ENCODE measurements at places on chromosomes 11 and 22.

DNA sequence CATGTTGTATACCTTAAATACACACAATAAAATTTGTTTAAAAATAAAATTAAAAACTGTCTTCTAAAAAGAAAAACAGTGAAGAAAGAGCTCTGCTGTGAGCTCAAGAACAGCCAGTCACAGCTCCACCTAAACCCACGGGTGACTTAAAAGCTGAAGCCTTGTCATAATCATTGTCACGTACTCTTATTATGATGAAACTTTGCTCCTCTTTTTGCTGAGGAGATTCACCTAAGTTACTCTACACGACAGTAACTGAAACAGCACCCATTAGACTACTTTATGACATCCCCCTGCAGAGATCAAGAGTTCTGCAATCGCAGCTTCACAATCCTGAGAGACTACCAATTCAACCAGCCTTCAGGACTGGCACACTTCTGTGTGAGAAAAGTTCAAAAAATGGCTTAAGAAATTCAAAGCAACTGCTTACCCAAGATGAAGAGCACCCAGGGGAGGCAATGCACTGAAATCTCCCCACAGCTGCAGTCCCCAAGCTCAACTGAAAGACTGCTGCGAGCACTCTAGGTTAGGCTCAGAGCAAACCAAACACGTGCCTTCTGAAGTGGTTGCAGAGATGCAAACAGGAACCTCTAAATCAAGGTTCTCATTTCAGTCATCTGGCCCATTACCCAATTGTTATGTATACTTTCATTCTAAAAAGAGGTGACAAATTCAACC lies at the start of gene JAML:
Gene JAML (minus strand): TSS at position 501 of the 678 bp plus-strand sequence. CDS start 10,145 bp downstream, outside the sequence.
- DNase-seq: no peak

GRCh38 chr11:68016904-68017817 lies 7.0 kb downstream of the ALDH3B1 start:
- DNase-seq: no peak

- no peak for DNase-seq
Measured at GRCh38 chr22:32804531-32805360, 3.2 kb downstream of the TIMP3 start.

GRCh38 chr11:78038697-78039313 lies 15.7 kb upstream of the KCTD14 start:
- no peak for DNase-seq

DNA sequence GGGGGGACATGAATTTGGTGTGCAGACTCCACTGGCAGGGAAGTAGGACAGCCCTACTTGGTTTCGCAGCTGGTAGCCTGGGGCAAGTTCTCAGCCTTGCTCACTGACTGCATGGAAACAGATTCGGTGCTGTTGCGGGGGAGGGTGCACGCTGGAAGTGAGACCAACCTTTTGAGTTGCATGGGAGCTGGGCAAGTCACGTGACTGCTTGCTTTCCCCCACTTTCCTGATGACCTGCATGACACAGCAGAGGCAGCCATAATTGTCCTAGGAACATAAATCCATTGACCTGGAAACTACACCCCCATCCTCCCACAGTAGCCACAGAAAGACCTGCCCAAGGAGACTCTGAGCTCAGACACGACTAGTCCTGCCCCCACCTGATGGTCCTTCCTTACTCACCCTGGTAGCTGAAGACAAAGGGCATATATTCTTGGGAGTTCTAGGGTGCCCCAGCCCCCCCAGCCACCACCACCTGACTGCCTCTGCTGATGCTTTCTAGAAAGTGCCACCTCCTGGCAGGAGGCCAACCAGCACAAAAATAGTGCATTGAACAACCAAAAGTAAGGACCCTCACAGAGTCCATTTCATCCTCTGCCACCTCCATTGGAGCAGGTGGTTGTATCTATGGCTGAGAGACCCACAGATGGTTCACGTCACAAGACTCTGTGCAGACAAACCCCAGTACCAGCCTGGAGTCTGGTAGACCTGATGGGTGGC lies 4.1 kb upstream of the HBG2 start:
- DNase-seq: no peak

- peak; percentile 38 for DNase-seq
Measured at GRCh38 chr11:84497981-84498411, 1129.1 kb downstream of the DLG2 start.

- DNase-seq: no peak
Measured at GRCh38 chr11:69832561-69833413, 13.6 kb upstream of the FGF3 start.

- DNase-seq: no peak
Measured at GRCh38 chr11:14969901-14970323, 2.2 kb downstream of the CALCA start.

DNA sequence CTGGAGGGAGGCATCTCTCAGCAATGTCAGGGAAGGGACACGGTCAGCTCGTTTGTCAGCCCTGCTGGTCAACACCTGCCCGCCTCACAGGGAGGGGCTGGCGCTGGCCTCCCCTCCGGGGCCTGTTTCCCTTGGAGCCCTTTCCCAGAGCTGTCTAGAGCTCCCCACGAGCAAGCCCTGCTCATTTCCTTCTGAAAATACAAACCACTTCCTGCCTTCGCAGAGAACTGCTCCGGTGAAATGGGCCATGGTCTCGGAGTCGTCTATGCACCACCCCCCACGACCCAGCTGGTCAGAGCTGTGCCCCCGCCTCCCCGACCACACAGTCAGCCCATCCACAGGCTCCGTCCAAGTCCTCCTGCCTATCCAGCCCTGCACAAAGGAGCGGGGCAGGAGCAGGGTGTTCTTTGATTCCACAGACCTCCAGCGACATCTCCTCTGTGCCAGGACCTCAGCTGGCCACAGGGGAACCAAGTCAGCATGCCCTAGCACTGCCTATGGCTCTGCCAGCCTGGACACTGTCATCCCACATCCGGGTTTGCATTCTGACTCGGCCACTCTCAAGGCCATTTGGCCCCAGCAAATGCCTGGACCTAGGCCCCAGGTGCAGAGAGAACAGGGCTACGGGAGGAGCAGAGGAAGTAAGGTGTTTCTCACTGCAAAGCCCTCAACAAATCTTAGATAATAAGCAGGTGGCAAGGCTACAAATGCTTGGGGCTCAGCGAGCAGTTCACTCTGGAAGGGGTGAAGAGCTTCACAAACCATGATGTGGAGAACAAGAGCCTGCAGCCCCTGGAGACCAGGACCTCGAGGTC lies 82.1 kb upstream of the WNT11 start:
- DNase-seq: no peak

DNA sequence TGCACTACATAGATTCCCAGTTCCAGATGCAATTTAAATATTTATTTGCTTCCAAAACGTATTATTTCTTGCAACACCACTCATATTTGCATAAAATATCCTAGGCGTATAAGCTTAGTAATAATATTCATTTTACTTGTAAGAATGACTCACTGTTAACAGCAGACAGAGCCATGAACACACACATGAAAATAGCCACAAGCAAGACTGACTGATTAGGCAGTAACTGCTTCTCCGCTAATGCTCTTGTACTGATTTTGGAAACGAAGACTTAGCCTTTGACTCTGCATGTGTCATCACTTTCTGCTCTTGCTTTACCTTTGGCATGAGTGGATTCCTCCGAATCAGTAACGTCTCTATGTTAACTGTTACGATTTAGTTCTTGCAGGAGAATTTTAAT lies 6.0 kb downstream of the OR10Q1 start:
- DNase-seq: no peak

DNA sequence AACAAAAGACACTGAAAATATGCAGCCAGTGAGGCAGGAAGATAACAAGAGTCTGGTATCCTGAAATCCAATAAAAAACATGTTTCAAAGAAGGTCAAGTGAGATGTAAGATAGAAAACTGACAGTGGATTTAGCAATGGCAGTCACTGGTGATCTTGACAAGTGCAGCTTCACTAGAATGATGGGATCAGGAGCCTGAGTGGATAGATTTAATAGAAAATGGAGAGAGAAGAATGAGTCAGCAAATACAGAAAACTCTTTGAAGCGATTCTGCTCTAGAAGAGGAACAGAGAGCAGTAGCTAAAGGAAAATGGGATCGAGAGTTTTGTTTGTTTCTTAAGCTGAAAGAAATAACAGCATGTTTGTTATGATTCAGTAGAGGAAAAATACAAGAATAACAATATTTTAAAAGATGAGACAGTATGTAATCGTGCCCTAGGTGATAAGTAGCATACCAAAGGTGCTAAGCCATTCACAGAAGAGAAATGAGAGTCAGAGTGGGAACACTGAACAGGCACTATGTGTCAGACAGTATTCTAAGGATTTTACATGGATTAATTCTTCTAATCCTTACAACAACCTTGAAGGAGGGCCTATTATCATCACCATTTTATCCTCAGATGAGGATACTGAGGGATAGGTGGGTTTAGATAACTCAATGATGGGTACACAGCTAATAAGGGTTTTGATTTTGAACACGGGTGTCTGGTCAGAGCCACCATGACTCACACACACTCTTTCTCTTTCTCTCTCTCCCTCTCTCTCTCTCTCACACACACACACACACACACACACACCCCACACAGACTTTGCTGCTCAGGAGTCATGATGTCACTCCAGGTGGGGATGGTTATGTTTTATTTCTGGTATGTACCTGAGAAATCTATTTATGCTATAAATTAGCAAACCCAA lies 36.3 kb downstream of the MRE11 start:
- no peak for DNase-seq

GRCh38 chr11:132895340-132895739 lies 637.0 kb downstream of the OPCML start:
- no peak for DNase-seq

DNA sequence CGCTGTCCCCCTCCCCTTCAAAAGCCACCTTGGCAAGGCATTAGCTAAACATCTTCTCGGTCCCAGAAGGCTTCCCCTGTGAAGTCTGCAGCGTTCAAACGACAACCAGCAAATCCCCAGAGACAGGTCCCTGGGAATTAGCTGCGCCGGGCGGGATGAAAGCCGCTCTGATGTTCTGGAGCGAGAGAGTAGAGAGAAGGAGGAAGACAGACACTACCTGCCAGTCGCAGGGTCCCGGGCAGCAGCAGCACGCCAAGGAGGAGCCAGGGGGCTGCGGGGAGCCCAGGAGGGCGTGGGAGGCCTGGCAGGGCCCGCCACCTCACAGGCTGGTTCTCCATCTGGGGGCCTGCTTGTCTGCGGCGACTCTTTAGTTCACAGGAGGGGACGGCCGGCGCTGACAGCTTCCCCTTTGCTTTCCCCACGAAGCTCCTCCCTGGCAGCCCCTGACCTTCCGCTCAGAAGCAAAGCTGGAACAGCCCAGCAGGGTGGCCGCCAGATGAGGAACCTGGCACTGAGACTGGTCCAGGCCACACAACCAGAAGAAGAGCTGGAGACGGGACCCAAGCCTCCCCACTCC lies at the start of gene NFAM1:
Gene NFAM1 (minus strand): TSS at position 384 of the 577 bp plus-strand sequence. CDS start 46 bp downstream, at position 338.
- DNase-seq: no peak

GRCh38 chr22:35460688-35461087 lies 60.7 kb downstream of the MCM5 start:
- DNase-seq: no peak

GRCh38 chr11:6599449-6599848 lies 4.0 kb downstream of the RRP8 start:
- no peak for DNase-seq

DNA sequence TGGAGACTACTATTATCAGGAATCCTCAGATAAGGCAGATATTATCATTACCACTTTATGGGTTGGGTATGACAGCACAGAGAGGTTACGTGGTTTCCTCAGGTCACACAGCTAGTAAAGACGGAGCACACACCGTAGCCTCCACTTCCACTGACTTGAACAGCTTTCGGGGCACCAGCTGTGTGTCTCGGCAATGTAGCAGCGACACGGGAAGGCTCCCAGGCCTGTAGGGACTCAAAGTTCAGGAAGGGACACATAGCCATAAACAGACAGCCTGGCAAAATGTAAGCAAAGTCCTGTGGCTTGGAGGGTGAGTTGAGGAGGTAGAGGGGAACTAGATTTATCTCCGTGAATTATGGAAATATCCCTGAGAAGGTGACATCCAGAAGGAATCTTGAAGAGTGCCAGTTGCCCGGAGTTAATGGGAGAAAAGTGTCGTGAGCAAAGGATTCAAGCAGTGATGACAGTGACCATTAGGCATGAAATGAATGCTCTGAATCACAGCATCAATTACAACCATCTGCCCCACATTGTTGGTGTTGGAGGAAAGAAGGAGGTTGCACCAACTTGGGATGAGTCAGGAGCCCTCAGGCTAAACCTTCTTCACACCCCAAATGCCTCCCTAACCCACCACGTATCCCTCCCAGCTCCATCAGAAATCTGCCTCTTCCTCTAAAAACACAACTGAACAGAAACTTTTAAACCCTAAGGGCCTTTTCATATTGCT lies 106.7 kb upstream of the ASPHD2 start:
- peak; percentile 97 for DNase-seq

DNA sequence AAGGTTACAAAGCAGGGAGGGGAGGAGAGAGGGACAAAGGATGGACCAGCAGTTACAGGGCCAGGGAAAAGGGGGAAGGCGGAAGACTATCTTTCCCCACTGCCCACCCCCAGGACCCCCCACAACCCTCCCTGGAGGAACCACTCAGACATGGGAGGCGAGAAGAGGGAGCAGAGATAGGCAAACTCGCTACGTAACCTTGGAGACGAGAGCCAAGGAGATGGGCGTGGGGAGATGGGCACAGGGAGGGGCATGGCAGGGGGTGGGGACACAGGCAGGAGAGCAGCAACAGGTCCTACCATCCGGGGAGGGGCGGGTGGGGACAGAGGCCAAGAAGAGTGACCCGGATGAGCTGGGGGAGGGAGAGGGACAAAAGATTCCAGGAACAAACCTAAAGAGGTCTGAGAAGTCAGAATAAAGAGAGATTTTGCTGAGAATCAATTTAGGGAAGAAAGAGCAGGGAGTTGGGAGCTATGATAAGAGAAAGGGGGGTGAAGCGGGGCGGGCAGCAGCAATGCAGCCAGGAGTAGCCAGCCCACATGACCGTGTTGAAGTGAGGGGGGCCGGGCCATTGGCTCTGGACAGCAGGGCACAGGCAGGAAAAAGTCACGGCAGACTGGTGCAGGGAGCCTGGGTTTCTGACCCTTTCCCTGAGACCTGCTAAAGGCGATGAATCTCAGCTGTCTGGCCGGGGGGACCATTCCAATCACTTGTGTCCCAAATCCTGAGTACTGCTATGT lies 128.4 kb downstream of the BUD13 start:
- DNase-seq: no peak

GRCh38 chr11:129894278-129895125 lies 876 bp downstream of the NFRKB start:
- no peak for DNase-seq

Measured in GM04504 (cell line).